ENCODE measurements at places on chromosomes 2 and 18.

DNA sequence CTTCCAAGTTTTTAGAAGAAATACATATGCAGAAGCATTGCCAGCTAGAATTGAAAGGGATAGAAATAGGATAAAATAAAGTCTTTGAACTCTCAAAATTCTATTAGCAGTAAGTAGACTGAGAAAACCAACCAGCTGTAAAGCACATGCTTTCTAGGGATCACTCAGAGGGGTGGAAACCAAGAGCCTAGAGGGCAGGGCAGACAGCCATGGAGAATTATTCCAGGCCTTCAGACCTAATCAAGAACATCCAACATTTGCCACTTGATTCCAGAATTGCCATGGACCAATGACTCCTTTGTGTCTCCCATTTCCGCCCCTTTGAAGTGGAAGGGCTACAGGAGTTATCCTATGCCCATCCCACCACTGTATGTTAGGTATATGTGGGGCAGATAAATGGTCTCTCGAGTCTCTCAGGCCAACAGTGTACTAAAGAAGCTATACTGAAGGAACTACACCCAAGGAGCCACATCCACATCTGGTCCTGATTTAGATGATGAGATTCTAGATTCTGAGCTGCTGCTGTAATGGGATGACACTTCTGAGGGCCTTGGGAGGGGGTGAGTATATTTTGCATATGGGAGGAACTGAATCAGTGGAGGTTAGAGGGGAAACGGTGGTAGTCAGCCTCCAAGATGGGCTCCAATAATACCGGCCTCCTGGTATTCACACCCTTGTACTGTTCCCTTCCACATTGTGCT lies 4.0 kb downstream of the FARSB start:
- DNase-seq: no peak

DNA sequence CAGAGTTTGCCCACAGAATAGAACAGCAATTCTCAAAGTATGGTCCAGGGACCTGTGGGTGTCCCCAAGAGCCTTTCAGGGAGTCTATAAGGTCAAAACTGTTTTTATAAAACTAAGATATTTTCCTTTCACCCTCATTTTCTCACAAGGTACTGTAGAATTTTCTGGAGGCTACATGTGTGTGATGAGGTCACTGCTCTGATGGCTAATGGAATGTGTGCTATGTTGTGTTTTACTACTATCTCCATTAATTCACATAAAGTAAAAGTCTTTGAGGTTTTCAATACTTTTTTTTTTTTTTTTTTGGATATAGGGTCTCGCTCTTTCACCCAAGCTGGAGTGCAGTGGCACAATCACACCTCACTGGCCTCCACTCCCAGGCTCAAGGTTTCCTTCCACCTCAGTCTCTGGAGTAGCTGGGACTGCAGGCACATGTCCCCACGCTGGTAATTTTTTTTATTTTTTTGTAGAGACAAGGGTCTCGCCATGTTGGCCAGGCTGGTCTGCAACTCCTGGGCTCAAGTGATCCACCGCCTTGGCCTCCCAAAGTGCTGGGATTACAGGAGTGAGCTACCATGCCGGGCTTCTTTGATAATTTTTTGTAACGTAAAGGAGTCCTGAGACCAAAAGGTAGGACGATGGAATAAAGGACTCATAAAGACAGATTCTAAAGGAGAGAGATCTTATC lies 1.8 kb downstream of the TRABD2A start:
- DNase-seq: no peak

DNA sequence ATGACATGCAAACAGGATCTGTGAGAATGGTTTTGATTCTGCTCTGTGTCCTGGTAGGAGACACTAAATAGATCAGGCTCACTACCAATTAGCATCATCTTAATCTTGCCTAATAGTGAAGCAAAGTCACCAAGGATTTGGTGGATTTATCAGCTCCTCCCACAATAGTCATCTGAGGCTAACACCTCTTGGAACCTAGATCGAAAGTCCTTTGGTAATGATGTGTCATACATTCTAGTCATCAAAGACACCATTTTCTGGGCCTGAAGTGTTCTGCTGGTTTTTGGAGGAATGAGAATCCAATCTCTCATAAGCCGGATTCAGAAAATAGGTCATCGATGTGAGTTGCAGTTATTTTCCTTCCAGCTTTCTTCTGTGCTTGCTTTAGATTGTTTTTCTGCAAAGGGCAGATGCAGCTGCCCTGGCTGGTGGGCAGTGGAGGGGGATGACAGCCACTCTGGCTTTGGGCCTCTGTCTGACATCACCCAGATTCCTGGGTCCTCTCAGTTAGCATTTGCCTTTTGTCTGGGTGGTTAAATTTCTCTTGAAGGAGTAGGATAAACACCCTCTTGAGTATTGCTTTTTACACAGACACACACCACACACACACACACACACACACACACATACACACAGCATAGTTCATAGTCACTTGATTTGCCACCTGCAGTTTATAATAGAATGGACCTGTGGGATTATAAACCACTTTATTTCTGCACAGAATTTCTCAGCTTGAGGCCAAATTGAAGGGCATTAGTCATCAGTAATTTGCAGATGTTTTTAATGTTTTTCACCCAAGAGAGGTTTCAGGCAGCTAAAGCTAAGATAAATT lies at the start of gene MYO3B:
MYO3B (plus strand) TSS at position 198 of the 832 bp plus-strand sequence; CDS start at position 339, 141 bp downstream.
- DNase-seq: no peak

DNA sequence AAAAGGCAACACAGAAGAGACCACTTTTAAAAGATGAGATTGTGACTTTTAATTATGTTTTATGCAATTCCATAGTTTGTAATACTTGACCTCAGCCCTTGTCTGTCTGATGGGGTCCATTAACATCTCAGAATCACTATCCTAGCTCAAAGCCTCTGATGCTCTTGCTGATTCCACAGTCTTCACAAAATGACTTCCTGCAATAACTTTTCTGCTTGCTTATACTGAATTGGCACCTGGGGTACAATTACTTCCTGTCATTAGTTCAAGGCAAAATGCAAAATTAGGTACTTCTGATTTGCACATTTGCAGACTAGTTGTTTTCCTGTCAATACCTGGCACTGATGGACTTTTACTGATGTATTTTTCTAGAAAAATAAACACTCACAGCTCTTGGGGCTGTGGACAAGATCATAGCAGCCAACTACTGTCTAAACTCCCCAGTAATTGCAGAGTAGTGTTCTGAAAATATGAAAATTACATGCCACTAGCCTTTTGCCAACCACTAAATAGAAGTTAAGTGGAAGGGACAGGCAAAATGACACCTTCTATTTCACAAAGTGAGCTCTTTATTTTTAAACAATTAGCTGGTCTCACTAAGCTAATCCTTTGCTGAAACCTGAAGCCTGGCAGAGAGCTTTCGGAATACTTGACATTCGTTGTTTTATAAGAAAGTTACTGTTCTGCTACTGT lies 129.1 kb downstream of the PIEZO2 start:
- no peak for DNase-seq

GRCh38 chr2:206989311-206989710 lies 50.0 kb downstream of the CPO start:
- DNase-seq: no peak

- DNase-seq: peak; percentile 82
Observed at GRCh38 chr2:27754138-27754588, 17.4 kb upstream of the MRPL33 start.

DNA sequence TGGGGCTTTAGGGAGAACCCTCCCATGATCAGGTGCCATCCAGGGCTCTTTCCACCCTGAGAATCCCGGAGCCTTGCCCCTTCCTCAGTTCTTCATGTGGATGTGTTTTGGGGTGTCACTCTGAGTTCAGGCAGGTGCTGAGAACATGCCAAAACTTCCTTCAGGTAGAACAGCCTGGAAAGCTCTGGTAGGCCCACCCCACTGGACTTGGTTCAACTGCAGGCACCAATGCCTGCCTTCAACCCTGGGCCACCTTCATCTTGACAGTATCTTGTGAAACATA lies 85.8 kb downstream of the EPAS1 start:
- DNase-seq: no peak

DNA sequence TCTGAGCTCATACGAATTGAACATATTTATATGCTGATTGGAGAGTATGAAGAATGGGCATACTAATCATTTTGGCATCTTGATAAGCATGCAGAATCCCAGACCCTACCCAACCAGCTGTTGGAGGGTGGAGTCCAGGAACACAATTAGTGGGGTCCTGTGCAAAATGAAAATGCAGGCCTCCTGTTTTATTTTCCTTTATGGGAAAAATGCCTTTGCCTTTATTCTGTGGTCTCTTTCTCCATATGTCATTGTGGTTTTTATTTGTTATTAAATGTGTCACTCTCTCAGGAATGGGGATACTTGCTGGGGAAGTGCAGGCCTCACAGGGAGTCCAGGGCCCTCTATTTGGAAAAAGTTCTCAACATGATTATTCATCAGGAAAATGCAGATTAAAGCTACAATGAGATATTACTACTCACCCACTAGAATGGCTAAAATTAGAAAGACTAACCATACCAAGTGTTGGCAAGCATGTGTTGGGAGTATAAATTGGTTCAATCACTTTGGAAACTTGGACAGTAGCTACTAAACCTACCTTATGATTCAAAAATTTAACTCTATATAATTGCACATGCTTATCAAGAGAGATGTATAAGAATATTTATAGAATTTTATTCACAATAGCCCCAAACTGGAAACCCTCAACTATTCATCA lies 223.1 kb upstream of the FBXO11 start:
- DNase-seq: no peak

DNA sequence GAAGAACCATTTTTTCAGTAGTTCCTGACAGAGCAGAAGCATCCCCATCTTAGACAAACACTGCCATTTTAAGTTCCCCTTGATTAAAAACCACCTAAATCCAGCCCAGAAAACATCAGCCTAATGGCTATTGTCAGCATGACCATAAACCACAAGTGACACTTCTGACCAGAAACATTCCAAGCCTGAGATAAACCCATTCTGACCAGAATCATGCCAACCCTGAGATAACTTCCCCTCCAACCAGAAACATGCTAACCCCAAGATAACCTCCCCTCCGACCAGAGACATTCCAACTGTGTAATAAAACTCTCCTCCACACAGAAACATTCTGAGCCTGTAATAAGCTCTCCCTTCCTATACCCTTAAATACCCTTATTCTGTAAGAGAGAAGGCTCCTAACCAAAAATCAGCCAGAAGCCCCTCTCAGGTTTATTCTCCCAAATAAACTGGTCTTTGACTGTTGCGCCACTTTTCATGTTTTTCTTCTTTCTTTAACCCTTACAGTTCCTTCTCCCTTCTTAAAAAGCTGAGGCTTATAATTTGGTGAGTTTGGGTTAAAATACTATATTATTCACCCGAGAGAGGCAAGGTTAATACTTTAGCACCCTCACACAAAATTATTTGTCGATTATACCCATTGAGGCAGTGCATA lies 149.7 kb downstream of the HNMT start:
- DNase-seq: no peak

GRCh38 chr2:39515273-39515896 lies 78.3 kb upstream of the MAP4K3 start:
- DNase-seq: no peak

- DNase-seq: no peak
Observed at GRCh38 chr2:67389788-67390187, 7.3 kb upstream of the ETAA1 start.

GRCh38 chr2:232142049-232142448 lies 180.5 kb downstream of the DIS3L2 start:
- no peak for DNase-seq

- no peak for DNase-seq
Observed at GRCh38 chr2:234674781-234675201, 177.9 kb upstream of the ARL4C start.

- DNase-seq: no peak
Observed at GRCh38 chr18:70448588-70448987, 159.7 kb downstream of the SOCS6 start.

DNA sequence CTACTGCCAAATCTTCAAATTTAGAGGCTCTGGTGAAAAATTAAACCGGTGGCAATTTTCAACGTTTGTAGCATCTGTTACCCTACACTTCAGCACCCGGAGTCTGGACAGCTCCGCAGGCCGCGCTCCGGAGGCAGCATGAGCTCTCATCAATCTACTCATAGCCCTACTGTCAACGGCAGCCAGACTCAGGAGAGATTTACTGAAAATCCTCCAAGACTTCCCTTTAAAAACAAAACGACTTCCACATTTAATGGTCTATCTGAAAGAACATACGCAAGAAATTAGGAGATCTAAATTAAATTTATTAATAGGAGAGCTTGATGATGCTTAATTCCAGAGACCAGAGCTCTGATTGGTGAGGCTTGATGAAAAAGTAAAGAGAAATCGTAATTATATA lies 970 bp upstream of the ADCYAP1 start:
- no peak for DNase-seq

- peak; percentile 32 for DNase-seq
Observed at GRCh38 chr2:101205521-101206479, 46.9 kb upstream of the CNOT11 start.

DNA sequence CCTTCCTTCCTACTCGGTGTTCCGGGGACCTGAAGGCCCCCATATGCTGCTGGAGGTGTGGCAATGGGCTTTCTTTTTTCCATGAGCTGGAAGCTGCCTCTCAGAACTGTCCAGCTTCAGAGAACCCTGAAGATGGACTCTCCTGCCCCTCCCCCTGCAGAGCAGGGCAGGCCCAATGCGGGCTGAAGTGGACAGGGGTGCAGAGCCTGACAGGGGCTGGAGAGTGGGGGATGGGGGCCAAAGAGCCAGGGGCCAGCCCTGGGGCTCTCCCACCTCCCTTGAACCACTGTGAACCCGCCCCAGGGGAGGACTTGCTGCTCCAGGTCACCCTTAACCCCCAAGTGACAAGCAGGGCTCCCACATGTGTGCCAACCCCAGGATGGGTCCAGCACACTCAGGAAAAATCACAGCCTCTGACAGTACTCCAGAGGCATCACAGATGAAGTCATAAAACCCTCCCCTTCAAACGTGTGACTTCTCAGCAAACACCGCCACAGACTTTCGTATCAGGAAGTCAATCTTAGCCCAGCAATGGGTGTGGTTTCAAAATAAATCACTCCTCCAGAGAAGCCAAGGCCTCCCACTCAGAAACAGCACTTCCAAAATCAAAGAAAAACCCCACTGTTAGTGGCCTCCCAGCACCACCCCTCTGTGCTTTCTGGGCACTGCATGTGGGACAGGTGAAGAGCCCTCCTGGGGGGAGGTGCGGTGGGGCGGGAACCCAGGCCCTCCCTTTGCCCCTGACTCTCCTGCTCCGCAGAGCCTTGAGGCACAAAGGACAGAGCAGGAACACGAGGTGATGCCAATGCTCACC lies 135.8 kb downstream of the HDAC4 start:
- DNase-seq: peak; percentile 44

DNA sequence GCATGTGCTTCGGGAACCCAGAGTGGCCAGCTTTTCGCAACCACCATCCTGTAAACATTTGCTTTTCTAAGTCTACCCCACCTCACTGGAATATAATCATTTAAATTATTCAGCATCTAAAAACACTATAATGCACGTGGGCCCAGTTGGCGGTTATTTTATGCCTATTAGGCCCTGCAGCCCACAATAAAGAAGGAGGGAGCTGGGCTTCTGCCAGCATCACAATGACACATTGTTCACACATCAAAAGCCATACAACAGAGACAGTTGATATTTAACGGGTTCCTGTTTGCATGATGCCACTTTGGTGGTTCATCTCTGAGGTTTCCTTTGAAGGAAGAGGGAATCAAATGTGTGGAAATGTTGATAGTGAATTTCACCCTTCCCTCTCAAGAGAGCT lies 916.0 kb upstream of the CELF4 start:
- no peak for DNase-seq

GRCh38 chr2:222319586-222320435 lies 21.0 kb upstream of the PAX3 start:
- DNase-seq: no peak

- DNase-seq: no peak
Observed at GRCh38 chr2:46163804-46164528, 133.2 kb upstream of the EPAS1 start.

GRCh38 chr2:186328838-186329237 lies 157.2 kb upstream of the ZC3H15 start:
- DNase-seq: no peak

GRCh38 chr18:6113650-6114049 lies 218.3 kb upstream of the TMEM200C start:
- DNase-seq: no peak
